Dorsolateral prefrontal cortex (tissue), 122 donors: ENCODE measurements at places on chromosomes 5 and 9. TPM values are rescaled to one million over a fixed set of nuclear protein-coding genes. Genes with fewer than 3 reads are reported as not detected.

Gene FBXL7
- 16.3 TPM for total RNA-seq

Gene ZNF454
- 10.6 TPM for total RNA-seq

GRCh38 chr5:58260243-58260642, 199.6 kb downstream of the PLK2 start:
- DNase-seq, result no peak

GRCh38 chr5:79842991-79843390, 148.1 kb downstream of the MTX3 start:
- no peak for DNase-seq

DNA sequence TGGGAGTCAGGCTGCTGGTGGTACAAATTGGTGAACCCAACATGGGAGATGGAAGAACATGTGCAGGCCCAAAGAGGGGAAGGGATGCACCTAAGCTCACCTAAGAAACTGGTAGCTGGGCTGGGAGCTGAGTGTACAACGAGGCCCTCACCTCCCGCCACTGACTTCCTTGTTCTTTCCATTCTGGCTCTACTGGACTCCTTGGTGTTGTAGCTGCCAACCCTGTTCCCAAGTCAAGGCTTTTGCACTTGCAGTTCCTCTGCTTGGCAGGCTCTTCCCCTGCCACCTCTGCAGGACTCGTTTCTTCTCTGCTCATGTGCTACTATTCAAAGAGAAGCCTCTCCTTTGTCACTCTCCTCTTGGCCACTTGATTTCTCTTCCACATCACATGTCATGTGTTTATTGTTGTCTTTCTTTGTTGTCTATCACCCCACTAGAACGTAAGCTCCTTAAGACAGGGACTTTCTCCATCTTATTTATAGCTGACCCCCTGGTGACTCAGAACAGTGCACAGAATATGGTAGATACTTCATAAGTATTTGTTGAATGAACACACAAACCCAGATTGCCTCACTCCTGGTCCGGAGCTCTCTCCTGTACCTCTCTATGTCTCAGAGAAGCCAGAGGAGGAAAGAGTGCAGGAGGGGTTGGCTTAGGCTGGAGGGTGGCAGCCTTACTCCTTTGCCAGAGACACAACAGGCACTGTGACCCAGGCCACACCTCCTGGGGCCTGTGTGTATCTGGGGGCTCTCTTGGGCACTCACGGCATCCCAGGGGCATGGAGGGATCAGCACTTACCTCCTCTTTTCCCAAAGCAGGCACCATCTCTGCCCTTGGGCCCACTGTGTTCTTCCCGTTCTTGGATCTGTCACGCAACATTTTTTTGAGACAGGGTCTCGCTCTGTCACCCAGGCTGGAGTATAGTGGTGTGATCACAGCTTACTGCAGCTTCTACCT, 5.2 kb upstream of the SPINK4 start:
- DNase-seq, result no peak

DNA sequence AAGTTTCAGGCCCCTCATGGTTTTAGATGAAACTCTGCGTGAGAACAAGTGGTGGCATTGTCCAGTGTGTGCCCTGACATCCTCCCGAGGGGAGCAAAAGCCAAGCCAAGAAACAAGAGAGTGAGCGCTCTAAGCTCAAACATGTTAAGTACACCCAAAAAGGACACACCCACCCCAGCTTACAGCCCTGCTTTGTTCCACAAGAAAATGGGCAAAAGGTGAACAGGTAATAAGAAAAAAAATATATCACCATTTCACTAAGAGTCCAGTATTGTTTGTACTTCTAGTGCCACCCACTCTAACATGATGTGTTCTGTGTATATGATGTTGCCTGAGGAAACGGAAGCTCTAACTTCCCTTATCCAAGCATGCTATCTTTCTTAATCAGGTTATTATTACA, 278.2 kb downstream of the SLIT3 start:
- no peak for DNase-seq

Gene PLEKHG4B
- 1.4 TPM for total RNA-seq

DNA sequence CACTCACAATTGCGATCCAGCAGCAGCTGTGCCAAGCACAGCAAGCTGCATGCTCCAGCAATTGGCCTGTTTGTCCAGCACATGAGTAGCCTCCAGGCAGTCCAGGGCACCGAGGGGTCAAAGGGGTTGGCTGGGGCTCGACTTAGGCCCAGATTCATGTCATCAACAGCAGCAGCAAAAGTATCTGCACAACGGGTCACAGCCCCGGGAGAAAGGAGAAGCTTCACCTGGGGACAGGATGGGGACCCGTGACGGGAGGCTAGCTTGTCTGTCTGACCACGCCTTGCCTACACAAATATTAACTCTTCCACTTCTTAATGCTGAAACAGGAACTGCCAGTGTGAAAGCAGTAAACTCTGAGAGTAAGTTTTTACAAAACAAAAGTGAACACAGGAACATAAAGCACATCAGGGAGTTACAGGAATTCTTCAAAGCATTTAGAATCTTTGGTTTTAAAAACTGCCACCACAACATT, 191.2 kb downstream of the PIK3R1 start:
- DNase-seq, result no peak

Gene NUDT2
- total RNA-seq, result 23.0 TPM

GRCh38 chr5:154995679-154996078, 17.9 kb upstream of the KIF4B start:
- DNase-seq, result no peak

Gene FOXD4L3
- 2.7 TPM for total RNA-seq

- DNase-seq, result peak; percentile 73
Measured at GRCh38 chr9:77521091-77521490, 127.0 kb downstream of the GNA14 start.

Gene LHFPL2
- total RNA-seq, result 25.4 TPM

Gene BTNL3
- not detected for total RNA-seq
